ENCODE measurements at places on chromosomes 12 and 14.

GRCh38 chr12:113287146-113287898, 47.6 kb downstream of the SLC8B1 start:
- H3K4me3 ChIP-seq, result no peak overlapping the region
- no peaks in the 10 kb centered on the region for H3K27me3 ChIP-seq
- no peaks in the 10 kb centered on the region for H3K4me1 ChIP-seq
- DNase-seq, result no peak
- H3K36me3 ChIP-seq, result peaks cover 30% of the 10 kb centered on the region

GRCh38 chr14:93175492-93175891, 9.2 kb downstream of the MOAP1 start:
- H3K27me3 ChIP-seq, result no peaks in the 10 kb centered on the region
- no peak overlapping the region for H3K27ac ChIP-seq
- H3K4me3 ChIP-seq, result no peak overlapping the region

GRCh38 chr14:59438195-59438647, 27.0 kb downstream of the GPR135 start:
- no peak overlapping the region for H3K4me3 ChIP-seq
- H3K36me3 ChIP-seq, result no peaks in the 10 kb centered on the region
- no peak overlapping the region for H3K27ac ChIP-seq
- no peaks in the 10 kb centered on the region for H3K4me1 ChIP-seq
- no peaks in the 10 kb centered on the region for H3K27me3 ChIP-seq

DNA sequence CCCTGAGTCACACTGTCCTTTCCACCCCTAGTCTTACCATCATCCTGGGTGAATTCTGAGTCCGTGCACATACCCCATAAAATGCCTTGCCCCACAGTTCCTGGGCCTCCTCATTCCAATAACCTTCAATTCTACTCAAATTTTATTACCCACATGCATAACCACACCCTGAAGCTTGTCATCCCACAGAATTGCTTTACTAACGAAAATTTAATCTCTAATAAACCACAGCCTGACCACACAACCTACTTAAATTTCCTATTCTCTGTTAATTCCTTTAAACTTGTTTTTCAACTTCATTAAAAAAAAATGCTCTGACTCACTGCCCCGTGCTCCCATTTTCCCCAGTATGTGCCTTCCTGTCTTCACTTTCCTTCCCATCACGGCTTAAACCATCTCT, 205.9 kb downstream of the PHLDA1 start:
- H3K27me3 ChIP-seq, result peaks cover 16% of the 10 kb centered on the region
- no peak for DNase-seq
- H3K4me1 ChIP-seq, result no peaks in the 10 kb centered on the region
- no peaks in the 10 kb centered on the region for H3K36me3 ChIP-seq
- no peak overlapping the region for H3K27ac ChIP-seq

DNA sequence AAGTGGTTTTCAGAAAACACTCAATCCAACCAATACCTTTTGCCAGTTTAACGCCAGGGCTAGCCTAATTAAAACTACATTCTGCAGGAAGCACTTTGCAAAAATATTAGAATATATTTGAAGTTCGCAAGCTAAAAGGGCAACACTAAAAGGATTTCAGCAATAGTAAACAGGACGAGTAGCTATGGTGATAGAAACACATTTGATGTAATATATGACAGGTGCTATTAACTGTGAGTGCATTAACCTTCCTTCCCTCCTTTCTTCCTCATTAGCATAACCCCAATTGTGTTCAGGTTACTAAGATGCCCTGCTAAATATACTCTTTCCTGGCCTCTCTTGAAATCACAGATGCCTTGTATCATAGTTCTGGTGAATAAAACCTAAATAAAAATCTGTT, 85.6 kb upstream of the TMCC3 start:
- no peak overlapping the region for H3K27ac ChIP-seq
- no peaks in the 10 kb centered on the region for H3K4me1 ChIP-seq
- DNase-seq, result no peak
- H3K36me3 ChIP-seq, result no peaks in the 10 kb centered on the region
- no peak overlapping the region for H3K4me3 ChIP-seq
- no peaks in the 10 kb centered on the region for H3K27me3 ChIP-seq

- no peaks in the 10 kb centered on the region for H3K27me3 ChIP-seq
- H3K27ac ChIP-seq, result no peak overlapping the region
- no peak overlapping the region for H3K4me3 ChIP-seq
- DNase-seq, result no peak
These were observed 85.5 kb upstream of the FZD10 start for GRCh38 chr12:130076752-130077151.

GRCh38 chr12:76784600-76785051, 20.7 kb downstream of the ZDHHC17 start:
- H3K27me3 ChIP-seq, result no peaks in the 10 kb centered on the region
- H3K4me3 ChIP-seq, result no peak overlapping the region
- no peaks in the 10 kb centered on the region for H3K36me3 ChIP-seq
- no peak overlapping the region for H3K27ac ChIP-seq

GRCh38 chr12:122080149-122081082, 1.9 kb downstream of the MLXIP start:
- H3K36me3 ChIP-seq, result no peaks in the 10 kb centered on the region
- peak; percentile 78 for DNase-seq
- peaks cover 26% of the 10 kb centered on the region for H3K4me1 ChIP-seq
- peak overlapping the region; percentile 99 for H3K4me3 ChIP-seq
- no peaks in the 10 kb centered on the region for H3K27me3 ChIP-seq
- peak overlapping the region; percentile 88 for H3K27ac ChIP-seq

DNA sequence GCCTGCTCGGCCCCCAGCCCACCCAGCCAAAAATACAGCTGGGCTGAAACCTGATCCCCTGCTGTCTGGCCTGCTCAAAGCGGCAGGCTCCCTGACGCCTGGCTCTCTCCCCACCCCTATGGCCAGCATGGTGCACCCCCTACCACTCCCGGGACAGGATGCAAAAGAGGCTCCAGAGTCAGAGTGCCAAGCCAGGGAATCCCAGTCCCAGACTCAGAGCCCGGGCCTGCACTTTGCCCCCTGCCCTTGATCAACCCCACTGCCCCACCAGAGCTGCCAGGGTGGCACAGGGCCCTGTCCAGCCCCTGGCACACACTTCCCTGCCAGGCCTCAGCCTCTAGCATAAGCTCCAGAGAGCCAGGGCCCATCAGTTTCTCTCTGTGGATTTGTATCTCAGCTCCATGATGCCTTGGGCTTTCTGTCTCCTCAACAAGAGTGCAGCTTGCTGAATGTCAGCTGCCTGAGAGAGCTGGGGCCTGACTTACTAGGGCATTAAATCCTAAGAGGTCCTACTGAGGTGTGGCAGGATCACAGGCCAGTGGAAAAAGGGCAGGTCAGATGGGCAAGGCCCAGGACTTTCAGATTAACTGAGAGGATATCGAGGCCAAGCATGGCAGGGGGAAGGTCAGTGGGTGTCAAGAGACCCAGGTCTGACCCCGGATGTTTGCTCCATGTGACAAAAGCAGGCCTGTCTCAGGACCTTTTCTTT, 13.9 kb downstream of the ACVRL1 start:
- no peak overlapping the region for H3K27ac ChIP-seq
- H3K4me1 ChIP-seq, result peaks cover 22% of the 10 kb centered on the region

DNA sequence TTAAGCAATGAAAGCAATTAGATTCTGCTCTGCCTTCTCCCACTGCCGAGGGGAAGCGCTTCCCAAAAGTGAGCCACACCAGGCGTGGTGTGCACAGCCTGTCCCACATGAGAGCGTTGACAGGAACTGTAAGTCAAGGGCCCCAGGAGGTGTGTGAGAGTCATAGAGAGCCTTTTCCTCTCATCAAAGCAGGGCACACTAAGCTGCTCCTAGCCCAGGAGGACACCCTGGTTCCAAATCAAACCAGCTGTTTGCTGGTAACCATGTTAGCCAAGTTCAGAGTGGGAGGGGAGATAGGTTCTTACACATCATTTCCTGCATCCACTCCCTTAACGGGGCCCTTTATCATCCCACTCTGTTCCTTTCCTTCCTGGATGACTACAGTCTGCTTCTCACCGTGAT, 98.3 kb downstream of the SPTSSA start:
- DNase-seq, result peak; percentile 28
- H3K4me3 ChIP-seq, result no peak overlapping the region
- no peaks in the 10 kb centered on the region for H3K36me3 ChIP-seq
- no peaks in the 10 kb centered on the region for H3K4me1 ChIP-seq
- no peak overlapping the region for H3K27ac ChIP-seq
- no peaks in the 10 kb centered on the region for H3K27me3 ChIP-seq

DNA sequence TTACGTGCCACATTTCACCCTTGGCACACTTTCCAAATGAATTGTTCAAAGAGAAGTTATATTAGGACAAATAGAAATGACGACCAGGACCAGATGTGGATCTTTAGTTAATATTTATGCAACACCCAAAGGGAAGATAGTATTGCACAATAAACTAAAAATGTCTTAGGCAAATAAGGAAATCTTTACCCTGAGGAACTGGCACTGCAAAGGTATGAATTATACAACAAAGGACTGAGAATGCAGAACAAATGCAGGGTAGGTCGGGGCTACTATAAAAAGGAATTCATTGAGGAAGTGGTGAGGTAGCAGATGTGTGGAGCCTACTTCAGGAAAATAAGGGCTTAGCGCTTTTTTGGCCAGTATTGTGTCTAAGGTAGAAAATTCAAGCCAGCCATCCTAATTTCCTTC, 3.9 kb upstream of the TMTC2 start:
- H3K27ac ChIP-seq, result no peak overlapping the region
- DNase-seq, result peak; percentile 40
- no peaks in the 10 kb centered on the region for H3K27me3 ChIP-seq
- H3K36me3 ChIP-seq, result no peaks in the 10 kb centered on the region
- peaks cover 20% of the 10 kb centered on the region for H3K4me1 ChIP-seq

DNA sequence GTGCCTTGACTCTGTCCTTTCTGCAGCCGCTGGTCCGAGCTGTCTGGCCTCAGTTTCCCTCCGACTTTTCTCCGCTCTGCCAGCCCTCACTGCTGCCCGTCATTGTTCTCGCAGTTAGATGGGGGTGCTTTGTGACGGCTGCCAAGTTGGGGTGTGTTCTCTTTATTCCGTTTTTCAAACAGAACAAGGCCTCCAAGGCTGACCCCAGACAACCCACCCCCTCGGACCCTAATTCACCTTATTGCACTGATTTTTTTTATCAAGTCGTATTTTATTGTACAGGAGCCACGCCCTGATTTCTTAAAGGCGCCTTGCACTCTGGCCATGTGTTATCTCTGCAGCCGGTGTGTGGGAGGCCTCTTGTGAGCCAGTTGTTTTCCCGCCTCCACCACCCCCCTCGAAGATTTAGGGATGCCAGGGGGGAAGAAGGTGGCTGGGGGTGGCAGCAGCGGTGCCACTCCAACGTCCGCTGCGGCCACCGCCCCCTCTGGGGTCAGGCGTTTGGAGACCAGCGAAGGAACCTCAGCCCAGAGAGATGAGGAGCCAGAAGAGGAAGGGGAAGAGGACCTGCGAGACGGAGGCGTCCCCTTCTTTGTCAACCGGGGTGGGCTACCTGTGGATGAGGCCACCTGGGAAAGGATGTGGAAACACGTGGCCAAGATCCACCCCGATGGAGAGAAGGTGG, 1.3 kb downstream of the VASH1 start:
- peaks cover 24% of the 10 kb centered on the region for H3K4me1 ChIP-seq
- peak overlapping the region; percentile 45 for H3K4me3 ChIP-seq
- H3K27ac ChIP-seq, result no peak overlapping the region

DNA sequence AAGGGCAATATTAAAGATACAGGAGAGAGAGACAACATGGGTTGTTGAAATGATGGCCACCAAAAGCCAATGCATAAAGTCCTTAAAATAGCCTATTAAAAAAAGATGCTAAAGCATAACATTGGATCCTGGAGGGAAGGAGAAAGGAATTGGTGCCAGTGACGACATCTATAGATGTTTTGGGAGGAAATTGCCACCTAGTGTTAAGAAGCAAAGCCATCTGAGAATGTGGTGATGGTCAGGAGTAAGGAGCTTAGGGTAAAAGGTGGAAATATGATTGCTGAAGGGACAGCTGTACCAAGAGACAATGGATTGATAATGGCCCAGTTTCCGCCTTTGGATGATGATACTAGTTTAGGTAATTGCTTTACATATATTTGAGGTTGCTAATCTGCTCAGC, 85.1 kb downstream of the TMEM30B start:
- no peaks in the 10 kb centered on the region for H3K4me1 ChIP-seq
- no peak overlapping the region for H3K4me3 ChIP-seq
- no peak overlapping the region for H3K27ac ChIP-seq
- DNase-seq, result no peak

DNA sequence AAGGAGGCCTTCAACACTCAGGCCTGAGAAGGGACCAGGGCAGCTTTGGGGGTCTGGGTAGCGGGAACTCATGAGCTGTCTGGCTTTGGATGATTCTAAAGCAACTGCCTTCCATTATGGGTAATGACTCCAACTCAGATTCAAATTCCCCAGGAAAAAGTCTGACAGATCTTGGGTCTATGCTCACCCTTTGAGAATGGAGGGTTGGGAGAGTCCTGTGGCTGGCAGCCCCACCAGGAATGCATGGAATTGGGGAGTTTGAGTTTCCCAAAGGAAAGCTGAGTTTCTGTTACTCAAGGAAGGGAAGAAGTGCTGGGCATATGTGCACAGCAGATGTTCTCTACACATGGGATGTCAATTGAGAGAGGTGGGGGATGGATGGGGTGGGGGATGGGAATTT, 22.4 kb upstream of the LTBP2 start:
- H3K27ac ChIP-seq, result no peak overlapping the region
- no peaks in the 10 kb centered on the region for H3K36me3 ChIP-seq
- no peaks in the 10 kb centered on the region for H3K4me1 ChIP-seq
- DNase-seq, result no peak
- H3K27me3 ChIP-seq, result no peaks in the 10 kb centered on the region

- no peaks in the 10 kb centered on the region for H3K36me3 ChIP-seq
- H3K4me1 ChIP-seq, result no peaks in the 10 kb centered on the region
- H3K27ac ChIP-seq, result no peak overlapping the region
- H3K4me3 ChIP-seq, result no peak overlapping the region
These were observed 12.0 kb downstream of the FUT8 start for GRCh38 chr14:65424531-65424930.

GRCh38 chr12:117408161-117408791, 46.9 kb upstream of the NOS1 start:
- H3K27me3 ChIP-seq, result peaks cover 3% of the 10 kb centered on the region
- H3K36me3 ChIP-seq, result no peaks in the 10 kb centered on the region
- H3K27ac ChIP-seq, result no peak overlapping the region
- no peaks in the 10 kb centered on the region for H3K4me1 ChIP-seq

- no peaks in the 10 kb centered on the region for H3K27me3 ChIP-seq
- no peaks in the 10 kb centered on the region for H3K36me3 ChIP-seq
These were observed 127.0 kb downstream of the RPAP3 start for GRCh38 chr12:47578836-47579235.

DNA sequence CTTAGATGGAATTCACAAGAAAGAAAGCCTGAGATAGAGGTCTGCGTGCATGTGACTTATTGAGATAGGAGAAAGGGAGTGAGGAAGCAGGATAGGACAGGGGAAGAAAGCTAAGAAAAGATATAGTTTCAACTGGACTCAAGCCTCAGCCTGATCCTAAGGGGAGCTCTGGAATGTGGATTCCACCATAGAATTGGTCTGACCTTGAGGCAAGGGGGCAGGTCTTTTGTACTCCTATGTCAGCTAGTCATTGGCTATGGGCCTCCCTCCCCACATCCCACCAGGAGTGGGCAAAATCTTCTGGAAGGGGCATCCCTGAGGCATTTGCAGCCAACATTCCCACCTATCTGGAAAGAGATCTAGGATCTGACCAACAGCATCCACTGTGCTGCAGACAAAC, 88.5 kb upstream of the HSPB8 start:
- no peak overlapping the region for H3K4me3 ChIP-seq
- peaks cover 15% of the 10 kb centered on the region for H3K27me3 ChIP-seq
- no peak for DNase-seq
- H3K4me1 ChIP-seq, result no peaks in the 10 kb centered on the region

All from common myeloid progenitor, CD34-positive (primary cell).